ENCODE measurements at places on chromosomes 5 and 9.
A peak's percentile ranks its signal among the peaks of the same experiment; 100 is the strongest.

DNA sequence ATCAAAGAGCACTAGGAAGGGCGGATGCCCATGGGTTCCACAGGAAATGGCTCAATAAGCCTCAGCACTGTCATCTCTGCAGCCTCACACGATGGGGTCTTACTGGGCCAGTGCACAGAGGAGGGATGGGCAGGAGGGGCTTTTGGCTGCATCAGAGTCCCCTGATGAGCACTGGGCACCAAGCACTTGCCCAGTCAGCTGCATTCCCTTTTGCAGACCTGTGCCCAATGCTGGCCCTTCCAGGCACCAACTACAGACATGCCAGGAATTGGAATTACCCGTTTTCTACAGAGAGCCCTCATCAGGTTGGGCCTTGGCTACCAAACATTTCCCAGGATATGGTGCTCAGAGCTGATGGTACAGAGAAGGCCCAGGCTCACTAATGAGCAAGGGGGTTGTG, 182.5 kb downstream of the HSPA4 start:
- no peak for DNase-seq

- DNase-seq = no peak
Measured at GRCh38 chr9:119218293-119218692, 150.9 kb downstream of the BRINP1 start.

DNA sequence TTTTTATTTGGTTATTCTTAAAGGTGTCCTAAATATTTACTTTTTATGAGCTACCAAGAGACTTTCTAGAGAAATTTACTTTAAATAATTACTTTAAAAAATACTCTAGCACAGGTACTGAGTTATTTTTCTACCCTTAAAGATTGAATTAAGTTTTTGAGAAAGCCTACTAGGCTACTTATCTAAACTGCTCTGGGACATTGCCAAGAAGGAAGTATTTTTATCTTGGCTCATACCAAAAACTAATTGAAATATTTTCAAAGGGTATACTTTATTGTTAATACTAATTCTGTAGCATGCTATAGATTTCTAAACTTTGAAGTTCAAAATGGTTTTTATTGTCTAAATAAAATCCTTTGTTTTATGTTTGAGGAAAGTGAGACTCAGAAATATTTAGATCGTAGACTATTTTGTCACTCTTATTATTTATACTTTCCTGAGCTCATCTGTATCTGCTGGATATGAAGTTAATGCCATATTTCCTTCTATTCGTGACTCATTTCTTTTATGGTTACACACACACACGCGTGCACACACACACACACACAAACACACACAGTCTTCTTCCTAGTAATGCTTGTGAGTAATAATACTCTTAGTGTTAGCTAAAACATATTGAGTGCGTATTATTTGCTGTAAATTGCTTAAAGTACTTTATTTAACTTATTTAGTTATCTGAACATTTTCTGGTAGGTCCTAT, 89.5 kb downstream of the MAN2A1 start:
- no peak for DNase-seq

DNA sequence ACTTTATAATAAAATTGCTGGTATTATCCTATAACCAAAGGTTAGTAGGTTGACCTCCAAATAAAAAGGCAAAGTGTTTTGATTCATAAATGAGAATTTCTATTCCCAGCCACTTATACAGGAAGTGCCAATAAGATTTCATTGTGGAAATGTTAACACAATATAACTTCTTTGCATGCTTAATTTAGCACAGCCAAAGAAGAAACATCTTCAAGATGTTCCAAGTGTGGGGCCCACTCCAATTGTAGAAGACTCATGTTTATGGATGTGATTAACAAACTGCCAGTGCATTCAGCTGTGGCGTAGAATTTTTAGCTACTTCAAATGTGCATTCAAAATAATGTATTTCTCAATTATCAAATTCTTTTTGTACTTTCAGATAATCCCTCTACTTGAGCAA, 402.3 kb downstream of the DEPDC1B start:
- DNase-seq = no peak

- peak; percentile 13 for DNase-seq
Measured at GRCh38 chr5:34655354-34655991, 655 bp upstream of the RAI14 start.

DNA sequence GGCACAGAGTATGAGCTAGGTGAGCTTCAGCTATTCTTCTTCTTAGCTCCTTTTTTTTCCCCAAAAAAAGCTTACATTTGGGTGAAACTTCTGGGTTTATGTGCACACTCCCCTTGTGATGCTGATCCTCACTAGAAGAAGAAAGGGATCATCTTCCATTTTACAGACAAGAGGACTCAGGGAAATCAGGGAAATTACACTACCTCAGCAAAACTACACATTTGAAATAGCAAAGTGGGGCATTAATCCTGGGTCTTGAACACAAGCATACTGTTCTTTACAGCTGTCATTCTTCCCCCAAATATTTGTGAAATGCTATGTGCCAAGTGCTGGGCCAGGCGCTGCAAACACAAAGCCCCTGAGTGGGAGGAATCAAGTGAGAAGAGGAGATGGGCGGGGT, 68.6 kb upstream of the NFIL3 start:
- no peak for DNase-seq

GRCh38 chr5:55096861-55097260, 5.6 kb upstream of the GZMA start:
- no peak for DNase-seq

GRCh38 chr5:19918780-19919179, 69.2 kb downstream of the CDH18 start:
- DNase-seq = no peak

- no peak for DNase-seq
Measured at GRCh38 chr5:150510460-150511263, 2.7 kb downstream of the NDST1 start.
